ENCODE measurements at places on chromosomes 1 and 21. TPM values are rescaled to one million over a fixed set of nuclear protein-coding genes. Genes with fewer than 3 reads are reported as not detected.

The PALMD gene
- total RNA-seq = 39.5 TPM

DNA sequence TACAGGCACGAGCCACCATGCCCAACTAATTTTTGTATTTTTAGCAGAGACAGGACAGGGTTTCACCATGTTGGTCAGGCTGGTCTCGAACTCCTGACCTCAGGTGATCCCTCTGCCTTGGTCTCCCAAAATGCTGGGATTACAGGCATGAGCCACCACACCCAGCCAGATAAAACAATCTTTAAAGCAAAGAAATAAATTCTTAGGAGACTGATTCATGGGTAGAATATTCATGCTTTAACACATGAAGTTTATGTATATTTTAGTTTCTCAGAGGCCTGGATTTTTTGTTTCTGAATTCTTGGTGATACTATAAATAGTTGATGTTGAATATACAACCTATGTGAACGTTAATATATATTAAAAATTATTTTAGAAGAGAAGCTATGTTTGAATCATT lies 127.4 kb upstream of the KIAA1614 start:
- no peak for DNase-seq

- no peak for DNase-seq
Observed at GRCh38 chr1:1349256-1350012, at the start of gene DVL1. DVL1 (minus strand) TSS chr1:1349418; CDS start chr1:1349065, 353 bp downstream.

DNA sequence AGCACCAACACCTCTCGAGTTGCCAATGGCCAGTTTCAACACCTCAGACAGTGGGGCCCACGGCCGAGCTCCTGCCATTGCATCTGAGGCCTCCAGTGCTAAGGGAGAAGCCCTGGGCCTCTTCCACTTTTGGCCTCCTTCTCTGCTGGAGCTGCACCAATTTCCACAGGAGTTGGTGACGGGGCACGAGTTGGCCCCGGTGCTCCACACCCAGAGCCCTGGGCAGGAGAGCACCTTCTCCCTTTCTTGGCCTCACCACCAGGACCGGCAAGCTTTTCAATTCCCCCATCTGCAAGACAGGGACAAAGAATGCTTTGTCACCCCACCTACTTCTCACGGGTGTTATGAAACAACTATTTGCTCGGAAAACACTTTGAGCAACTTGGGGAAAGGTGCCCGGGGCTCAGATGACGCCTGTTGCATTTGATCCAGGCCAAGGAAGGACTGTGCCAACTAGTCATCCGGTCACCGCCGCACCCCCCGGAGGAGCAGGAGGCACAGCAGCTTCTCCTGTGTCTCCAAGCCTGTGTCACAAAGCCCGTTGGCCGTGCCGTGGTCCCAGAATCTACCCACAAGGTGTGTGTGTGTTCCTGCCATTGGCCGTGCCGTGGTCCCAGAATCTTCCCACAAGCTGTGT lies 55.2 kb downstream of the TOMM20 start:
- no peak for DNase-seq

DNA sequence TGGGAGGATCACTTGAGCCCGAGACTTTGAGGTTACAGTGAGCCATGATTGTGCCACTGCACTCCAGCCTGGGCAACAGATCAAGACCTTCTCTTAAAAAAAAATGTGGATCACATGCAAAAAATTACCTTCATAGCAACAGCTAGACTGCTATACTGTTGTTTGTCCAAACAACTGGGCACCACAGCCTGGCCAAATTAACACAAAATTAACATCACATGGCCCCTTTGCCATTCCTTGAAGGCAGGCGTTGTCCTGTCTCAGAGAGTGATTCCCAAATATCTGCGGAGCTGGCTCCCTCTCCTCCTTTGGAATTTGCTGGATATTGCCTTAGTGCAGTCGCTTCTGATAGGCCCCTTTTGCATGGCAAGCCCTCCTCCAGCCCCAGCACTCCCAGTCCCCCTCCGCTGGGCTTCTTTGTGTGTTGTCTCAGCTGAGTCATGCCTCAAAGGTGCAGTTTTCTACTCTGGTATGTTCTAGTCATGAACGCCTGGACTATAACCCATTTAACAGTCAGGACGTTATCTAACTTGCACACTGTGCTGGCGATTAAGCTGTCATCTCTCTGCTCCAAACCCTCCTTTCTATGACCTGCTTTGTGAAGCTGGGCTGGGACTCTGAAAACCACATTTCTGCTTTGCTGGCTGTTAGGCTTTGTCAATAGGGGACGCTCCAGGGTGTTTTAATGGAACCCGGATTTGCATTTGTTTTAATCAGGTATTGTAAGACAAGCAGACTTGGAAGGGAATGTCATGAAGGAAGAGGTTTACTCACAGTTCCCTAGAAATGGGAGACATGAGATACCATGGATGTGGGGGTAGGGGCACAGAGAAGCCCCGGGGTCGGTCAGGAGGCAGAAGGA lies 20.1 kb upstream of the HPCAL4 start:
- no peak for DNase-seq

- no peak for DNase-seq
Observed at GRCh38 chr1:1418464-1419362, 2.4 kb downstream of the ANKRD65 start.

GRCh38 chr1:171141688-171142415 lies 43.2 kb upstream of the FMO2 start:
- peak; percentile 93 for DNase-seq

DNA sequence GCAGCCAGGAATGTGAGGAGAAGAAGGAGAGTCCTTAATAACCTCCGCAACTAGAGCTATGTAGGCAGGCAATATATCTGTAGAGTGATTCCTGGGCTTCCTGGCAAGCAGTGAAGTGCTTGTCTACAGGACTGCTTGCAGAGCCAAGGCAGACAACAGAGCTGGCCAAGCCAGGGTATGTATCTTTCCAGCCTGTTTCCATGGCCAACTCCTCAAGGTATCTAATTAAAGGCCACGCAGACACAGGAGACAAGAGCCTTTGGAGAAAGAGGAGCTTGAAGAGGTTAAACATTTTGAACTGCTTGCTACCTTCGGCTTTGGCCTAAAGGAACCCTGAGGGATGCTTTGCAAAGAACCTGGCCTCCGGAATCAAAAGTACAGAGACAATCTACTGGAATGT lies 137.4 kb downstream of the PIGK start:
- no peak for DNase-seq

GRCh38 chr21:25927195-25927880 lies 192.6 kb downstream of the GABPA start:
- no peak for DNase-seq

- DNase-seq = no peak
Observed at GRCh38 chr21:41878831-41879189, 334 bp downstream of the PRDM15 start.

GRCh38 chr1:1678581-1679380 lies 13.8 kb downstream of the SLC35E2B start:
- DNase-seq = no peak

GRCh38 chr1:26535201-26535600 lies 5.6 kb downstream of the RPS6KA1 start:
- no peak for DNase-seq

GRCh38 chr21:34132202-34132601 lies 58.8 kb downstream of the MRPS6 start:
- no peak for DNase-seq

All from vagina (tissue), 2 donors.